ENCODE measurements at places on chromosomes 12 and 14.

DNA sequence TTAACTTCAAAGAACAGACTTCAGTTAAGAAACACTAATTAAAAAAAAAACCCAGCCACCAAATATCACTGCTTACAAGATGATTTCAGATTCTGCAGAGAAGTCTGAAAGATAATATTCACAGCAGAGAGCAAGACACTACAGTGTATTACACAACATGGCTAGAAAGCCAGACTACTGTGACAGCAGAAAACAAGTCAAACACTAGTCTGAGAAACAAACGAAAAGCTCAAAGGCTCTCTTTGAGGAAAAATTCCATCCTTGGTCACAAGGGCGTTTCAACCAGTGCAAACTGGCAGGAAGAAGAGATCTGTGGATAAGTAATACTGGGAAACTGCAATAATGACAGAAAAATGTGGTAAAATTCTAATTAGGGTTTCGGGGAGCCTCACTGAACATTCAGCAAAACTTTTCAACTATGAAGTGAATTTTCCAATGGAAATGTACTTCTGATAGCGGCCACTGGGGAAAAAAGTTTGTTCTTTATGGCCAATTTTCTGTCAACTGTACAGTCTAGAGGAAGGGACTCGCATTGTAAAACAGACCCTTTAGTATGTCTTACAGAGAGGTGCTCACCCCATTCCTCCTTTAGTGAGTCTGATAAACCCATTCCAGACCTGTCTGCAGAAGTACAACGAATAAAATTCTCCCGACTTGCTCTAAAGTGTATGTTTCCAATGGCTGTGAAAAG is 50.4 kb downstream of the ACADS start:
- DNase-seq: no peak

- no peak for DNase-seq
These were observed 17.6 kb downstream of the NINJ2 start for GRCh38 chr12:645563-646071.

DNA sequence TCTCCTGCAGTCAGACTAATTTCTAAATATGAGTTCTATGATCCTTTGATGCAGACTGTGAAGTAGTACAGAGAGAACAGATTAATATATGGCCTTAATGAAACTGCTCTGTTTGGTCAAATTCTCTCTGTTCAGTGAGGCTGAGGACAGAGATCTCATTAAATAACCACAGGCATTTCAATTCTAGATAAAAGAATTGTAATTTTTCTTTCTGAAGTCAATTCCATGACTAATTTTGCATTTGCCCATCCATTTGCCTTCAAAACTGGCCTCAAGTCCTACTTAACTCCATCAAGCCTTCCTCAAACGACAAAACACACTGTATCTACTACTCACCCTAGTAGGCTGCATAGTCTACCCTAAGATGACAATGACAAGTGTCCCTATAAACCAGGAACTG is 67.1 kb downstream of the DUSP16 start:
- no peak for DNase-seq

DNA sequence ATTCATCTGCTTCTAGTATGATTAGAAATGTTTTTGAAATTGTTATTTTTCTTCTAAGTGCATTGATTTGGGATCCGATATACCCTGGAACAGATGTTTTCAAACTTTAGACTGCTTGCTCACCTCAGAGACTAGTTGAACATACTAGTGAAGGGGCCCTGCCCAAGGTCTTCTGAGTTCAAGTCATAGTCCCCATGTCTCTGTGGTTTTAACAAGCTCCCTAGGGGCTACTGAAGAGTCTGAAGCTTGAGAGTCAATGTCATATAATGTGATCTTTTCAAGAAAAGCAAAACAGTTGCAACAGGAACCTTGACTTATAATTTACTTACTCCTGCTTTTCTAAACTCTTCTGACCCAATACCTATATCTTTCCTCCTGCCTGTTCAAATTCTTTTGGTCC is 7.5 kb upstream of the UBE2N start:
- DNase-seq: no peak

- DNase-seq: no peak
These were observed 78.7 kb downstream of the TXNDC16 start for GRCh38 chr14:52473557-52473956.

GRCh38 chr14:100306998-100307765 is 938 bp upstream of the SLC25A29 start:
- DNase-seq: no peak

DNA sequence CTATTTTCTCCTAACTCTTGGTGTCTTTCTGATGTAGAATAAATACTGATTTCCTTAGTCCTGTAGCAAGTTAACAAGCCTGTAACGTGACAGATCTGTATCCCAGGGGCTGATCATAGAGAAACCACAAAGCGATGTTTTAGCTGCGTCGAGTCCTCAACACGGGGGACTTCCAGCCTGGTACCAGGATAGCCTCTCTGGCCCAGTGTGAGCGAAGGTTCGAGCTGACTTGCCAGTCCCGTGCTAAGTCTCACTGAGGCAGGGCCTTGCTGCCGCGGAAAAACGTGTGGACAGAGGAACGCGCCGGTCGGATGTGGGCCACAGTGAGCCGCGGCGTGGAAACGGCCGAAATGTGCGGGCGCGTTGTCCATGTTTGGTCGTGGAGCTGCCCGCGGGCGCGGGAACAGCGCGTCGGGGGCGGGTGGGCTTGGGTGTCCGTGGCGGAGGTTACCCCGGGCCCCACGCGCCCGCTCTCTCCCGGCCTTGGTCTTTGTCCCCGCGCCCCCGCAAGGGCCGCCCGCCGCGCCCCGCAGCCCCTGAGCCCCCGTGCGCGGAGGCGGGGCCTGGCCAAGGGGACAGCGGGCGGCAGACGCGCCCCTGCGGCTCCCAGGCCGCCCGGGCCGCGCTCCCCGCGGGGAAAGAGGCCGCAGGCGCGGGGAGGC is 531 bp upstream of the EML1 start:
- DNase-seq: peak; percentile 45

GRCh38 chr14:104917116-104917515 is 7.6 kb upstream of the PLD4 start:
- no peak for DNase-seq

GRCh38 chr12:1907652-1908611 is 10.5 kb downstream of the CACNA2D4 start:
- no peak for DNase-seq

DNA sequence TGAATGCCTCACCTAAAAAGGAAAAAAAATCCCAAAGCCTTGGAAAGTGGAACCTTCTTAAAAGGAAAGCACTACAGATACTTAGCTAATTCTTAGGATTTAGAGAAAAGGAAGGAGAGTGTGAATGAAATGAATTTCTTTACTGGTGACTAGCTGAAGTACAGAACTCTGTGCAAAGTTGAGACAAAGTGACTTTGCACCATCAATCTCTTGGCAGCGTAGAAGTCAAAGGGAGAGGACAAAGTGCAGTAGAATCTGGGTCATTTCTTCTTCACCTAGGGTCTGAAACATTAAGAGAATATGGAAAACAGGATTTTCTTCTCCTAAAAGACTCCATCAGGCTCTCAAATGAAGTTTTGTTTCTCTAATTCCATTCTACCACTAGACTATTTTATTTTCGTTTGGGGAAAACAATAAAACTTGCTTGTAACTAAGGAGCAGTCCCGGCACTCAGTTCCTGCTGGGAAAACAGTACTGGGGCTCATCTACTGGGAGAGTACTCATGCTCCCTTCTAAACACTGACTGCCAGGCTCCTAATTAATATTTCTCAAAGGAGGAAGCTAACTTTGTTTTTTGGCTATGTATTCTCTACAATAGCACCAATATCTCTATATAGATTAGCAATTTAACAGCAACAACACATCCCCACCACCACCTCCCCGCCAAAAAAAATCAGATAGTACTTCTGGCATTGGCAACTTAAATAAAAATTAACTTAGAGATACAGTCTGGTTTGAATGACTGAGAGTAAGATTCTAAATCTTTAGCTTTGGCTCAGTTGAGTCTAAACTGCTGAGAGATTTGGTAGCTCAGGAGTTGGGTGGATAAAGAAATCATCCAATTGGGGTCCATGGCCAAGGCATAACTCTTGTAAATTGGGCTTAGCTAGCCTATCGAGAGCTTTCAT is 110.7 kb downstream of the SLC15A5 start:
- no peak for DNase-seq

GRCh38 chr14:23228812-23229211 is 8.9 kb upstream of the RNF212B start:
- no peak for DNase-seq

GRCh38 chr14:102608064-102608446 is 15.6 kb downstream of the RCOR1 start:
- no peak for DNase-seq

- DNase-seq: no peak
These were observed 977.7 kb upstream of the SEL1L start for GRCh38 chr14:82511399-82511798.

DNA sequence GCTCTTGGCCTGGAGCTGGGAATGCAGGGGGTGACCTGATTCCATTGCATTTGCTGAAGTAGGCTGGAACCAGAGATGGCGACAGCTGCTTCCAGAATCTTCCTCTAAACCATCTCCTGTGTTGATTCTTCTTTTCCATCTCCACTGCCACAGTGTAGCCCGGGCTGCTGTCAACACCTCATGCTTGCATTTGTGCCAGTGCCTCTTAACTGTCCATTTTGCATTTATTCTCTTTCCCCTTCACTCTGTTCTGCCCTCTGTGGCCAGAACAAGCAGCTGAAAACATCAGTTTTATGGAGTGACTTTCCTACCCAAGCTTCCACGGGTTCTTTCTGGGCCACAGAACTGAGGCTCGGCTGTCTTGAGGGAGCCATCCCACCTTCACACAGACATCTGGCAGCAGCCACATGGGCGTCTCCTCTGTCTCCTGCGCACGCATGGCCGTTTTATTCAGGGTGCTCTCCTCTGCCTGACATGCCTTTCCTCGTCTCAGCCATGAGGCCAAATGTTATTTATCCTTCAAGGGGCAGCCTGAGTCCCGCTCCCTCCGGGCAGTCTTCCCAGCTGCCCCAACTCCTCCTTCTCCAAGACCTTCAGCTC is 51.7 kb downstream of the SMOC1 start:
- DNase-seq: no peak

DNA sequence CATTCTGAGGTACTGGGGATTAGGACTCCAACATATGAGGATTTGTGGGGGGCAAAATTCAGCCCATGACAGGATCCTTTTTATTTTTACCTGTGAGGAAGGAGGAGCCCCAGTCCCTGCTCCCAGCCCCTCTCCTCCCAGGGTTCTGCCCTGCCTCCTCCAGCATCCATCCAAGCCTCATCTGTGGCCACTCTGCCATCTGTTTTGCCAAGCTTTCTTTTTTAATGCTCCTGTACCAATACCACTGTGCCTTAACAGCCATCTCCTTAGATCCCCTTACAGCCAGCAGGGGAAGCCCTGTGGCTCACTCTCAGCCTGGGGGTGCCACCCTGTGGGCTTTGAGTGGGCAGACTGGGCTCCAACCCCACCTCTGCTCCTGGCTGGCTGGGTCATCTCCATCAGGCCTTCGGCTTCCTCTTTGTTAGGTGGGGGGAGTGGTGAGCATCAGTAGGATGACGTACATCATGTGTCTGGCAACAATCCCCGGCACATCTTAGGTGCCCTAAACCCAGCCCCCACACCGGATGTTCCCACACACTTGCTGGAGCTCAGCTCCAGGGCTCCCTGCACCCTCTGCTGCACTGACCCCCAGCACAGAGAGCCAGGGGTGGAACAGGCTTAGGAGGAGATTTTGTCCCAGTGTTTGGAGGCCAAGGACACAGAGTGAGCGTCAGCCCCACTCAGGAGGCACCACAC is 40.2 kb downstream of the CYP46A1 start:
- DNase-seq: no peak

GRCh38 chr12:25040593-25040992 is 91.7 kb upstream of the BCAT1 start:
- no peak for DNase-seq
